ENCODE measurements at places on chromosomes 5 and 9.

- no peak for DNase-seq
These were observed 69.7 kb downstream of the GRAMD2B start for GRCh38 chr5:126492939-126493338.

- DNase-seq = no peak
These were observed 11.5 kb downstream of the SPOCK1 start for GRCh38 chr5:137487600-137487999.

DNA sequence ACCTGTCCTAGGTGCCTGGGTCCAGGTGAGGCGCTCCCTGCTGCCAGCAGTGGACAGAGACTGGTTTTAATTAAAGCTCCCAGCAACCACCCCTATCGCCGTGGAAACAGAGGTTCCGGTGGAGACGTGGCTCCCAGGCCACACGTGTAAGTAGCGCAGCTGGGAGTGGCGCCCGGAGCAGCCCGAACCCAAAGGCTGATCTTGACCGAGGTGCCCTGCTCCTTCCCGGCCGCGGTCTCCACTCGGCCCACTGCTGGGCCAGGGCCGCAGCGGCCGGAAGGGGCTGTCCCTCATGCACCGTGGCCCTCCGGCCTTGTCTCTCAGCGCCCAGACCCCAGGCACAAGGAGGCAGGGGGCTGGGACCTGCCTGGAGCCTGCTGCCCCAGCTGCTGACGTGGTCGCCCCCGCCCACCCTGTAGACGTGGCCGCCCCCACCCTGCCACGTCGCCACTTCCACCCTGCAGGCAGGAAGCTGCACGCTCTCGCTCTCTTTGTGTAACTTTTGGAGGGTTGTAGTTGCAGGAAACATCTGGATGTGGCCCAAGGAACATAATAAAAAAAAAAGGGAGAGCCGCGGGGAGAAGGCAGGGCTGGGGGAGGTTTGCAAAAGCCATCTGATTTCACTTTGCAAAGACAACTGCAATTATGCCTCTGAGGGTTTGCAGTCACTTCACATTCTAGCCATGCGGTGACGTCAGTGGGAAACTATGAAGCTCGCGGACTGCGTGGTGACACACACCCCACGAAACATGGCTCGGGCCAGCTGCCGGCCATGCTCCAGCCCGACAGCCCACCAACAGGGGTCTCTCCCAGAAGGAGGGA is 129.9 kb downstream of the RXRA start:
- DNase-seq = peak; percentile 80

- no peak for DNase-seq
These were observed 86.0 kb upstream of the FER start for GRCh38 chr5:108661590-108662219.

DNA sequence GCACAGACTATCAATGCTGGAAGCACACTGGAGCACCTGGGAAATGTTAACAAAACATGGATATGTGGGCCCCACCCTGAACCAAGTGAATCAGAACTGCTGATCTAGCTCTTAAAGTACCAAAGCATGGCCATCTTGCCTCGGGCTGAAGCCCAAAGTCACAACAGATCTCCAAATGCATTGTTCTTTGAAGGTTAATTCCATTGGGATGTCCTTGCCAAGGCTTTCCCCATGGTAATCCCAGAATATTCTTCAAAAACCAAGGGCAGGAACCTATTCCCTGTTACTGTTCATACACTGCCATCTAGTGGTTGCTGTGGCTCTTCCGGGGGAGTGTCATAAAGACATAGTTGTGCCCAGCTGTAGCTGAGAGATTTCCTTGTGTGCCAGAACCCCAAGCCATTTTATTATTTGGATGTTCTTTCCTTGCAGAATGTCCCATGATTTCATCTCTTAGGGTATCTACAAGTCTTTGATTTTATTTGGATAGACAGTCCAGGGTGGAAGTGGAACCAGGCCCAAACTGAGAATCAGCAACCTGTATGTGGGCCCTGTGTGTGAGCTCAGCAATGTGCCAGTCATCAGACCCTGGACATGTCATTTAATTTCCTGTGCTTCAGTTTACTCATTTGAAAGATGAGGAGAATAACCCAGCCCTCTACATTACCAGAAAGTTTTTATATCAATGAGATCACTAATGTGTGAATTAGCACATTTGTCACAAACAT is 290.0 kb downstream of the ACTL7B start:
- DNase-seq = no peak

GRCh38 chr5:77326986-77327734 is 116.7 kb downstream of the PDE8B start:
- DNase-seq = no peak

DNA sequence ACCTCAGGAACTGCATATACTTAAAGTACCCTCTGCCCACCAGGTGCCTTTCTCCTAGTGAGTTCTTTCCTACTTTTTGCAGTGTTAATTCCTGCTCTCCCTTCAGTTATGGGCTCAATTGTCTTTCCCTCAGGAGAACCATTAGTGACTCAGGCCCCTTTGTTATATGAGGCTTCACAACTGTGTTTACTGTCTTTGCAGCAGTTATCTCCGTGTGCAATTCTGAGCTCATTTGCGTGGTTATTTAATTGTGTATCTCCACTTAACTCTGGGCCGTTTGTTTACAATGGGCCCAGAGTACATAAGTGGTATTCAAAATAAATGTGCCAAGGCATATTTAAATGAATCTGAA is 9.6 kb downstream of the FBXO38 start:
- no peak for DNase-seq

DNA sequence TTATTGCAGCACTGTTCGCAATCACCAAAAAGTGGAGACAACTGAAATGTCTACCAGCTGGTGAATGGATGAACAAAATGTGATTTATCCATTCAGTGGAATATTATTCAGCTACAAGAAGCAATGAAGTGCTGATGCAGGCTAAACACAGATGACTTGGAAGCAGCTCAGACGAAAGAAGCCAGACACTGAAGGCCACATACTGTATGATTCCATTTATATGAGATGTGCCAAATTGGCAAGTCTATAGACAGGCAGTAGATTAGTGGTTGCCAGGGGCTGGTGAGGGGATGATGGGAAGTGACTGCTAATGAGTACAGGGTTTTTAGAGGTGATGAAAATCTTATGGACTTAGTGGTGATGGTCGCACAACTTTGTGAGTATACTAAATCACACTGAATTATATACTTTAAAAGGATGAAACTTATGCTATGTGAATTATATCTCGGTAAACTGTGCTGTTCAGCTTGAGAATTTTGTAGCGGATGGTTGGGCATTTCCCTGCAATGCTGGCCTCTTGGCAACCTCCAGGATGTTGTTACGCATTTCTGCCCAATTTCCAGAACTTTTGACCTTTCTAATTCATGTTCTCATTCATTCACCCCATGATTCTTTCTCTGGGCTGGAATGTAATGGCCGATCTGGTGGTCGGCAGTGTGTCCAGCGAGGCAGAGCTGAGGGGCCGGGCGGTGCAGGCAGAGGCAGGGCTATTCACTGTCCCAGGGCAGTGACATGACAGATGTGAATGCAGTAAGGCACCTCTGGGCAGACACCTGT is 22.0 kb upstream of the WNK2 start:
- no peak for DNase-seq

DNA sequence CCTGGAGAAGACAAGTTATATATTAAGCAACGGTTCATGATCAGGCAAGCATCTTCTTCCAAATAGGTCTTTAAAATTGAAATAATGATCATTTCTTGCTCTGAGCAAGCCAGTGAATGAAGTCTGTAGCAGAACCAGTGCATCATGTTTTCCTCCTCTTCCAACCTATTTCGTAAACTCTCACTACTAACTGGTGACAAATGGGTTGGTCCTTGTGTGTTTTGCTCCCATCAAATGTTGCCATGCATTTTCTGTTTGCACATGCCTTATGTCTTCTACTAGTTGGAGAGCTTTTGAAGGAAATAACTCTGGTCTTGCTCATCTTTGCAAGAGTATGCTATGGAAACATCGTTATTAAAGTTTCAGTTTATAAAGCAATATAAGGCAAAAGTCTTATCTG is 37.2 kb upstream of the SPDL1 start:
- no peak for DNase-seq

- DNase-seq = no peak
These were observed at the start of gene TMEM174 for GRCh38 chr5:73172951-73173350. Gene TMEM174 (plus strand): TSS chr5:73173193. CDS start chr5:73173244, 51 bp downstream.
